ENCODE measurements at places on chromosomes 16 and 17.
A peak's percentile ranks its signal among the peaks of the same experiment; 100 is the strongest.

DNA sequence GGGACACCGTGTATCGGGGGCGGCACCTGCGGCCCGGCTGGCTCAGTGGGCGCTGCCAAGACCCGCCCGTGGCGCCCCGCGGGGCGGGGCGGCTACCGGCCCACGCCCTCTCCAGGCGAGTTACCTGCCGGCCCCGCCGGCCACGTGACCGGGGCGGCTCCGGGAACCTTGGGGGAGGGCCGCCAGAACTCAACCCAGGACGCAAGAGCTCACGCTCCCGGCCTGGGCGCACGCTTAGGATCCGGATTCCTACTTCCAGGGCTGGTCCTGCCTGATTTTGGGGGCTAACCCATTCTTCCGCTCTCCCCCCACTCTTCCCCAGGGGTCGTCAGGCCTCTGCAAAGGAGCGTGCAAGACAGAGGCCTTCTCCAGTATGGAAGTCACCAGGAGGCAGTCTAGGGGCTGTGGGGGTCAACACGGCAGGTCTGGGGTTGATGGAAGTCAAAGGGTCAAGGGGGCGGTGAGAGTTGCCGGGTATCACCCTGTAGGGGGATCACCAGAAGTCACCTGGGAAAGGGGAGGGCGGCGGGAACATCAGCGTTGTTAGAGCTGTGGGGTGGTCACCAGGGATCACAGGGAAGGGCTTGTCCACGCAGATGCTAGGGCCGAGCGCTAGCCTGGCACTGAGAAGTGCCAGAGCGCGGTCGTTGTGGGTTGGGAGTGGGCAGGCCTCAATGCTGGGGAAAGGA, 354 bp upstream of the ESRP2 start:
- no peak for DNase-seq

GRCh38 chr17:44547625-44548267, 9.5 kb upstream of the FZD2 start:
- no peak for DNase-seq

- peak; percentile 58 for DNase-seq
Observed at GRCh38 chr17:43900183-43900857, 7.0 kb downstream of the MPP2 start.

DNA sequence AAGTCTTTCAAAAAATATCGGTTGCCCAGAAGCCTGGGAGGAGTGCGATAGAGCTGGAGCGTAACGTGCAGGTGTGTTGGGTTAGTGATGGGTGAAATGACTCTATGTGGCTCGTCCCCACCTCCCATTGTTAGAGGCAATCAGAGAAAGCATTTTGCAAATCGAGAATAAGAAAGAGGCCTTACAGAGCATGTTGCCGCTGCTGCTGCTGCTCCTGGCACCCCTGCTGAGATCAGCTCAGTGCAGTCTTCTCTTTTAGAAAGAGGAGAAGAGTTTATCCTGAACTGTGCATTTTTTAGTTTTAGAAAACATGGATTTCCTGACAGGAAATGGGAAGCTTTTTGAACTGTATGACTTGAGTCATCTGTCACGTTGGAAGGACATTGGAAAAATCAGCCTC, 774.5 kb upstream of the RBFOX1 start:
- DNase-seq, result no peak

DNA sequence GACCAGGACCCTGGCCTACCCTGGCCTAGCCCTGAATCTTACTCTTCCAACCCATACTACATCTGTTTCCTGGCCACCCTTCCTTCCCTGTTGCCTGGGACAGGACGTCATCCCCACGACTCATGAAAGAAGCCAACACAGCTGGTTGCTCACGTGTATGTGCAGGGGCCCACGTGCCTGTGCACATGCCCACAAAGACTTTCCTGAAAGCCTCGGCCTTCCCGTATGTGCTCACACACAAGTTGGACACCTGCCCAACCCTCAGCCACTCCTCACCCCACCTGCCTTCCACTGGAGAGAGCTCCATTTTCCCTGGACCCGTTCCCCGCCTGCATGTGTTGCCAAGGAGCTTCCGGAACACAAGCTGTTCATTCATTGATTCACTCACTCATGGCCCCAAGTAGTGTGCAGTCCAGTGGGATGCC, 7.0 kb downstream of the PLXDC1 start:
- DNase-seq, result peak; percentile 51

DNA sequence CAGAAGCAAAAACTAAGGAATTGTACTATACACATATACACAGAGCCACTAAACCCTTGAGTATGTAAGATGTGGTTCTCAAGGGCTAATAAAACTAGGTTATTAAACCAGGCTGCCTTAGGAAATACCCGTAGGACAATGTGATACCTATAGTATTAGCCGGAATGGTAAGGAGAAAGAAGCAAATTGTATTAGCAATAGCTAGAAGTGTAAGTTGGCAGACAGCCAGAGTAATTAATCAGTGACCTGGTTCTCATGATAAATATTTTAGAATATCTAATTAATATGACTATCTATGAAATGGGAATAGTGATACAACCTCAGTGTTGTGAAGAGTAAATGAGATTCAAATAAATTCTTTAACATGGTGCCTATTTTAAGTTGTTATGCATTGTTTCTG, 18.6 kb downstream of the GDPD1 start:
- no peak for DNase-seq
